C1 segment of cervical spinal cord (tissue), 14 donors: ENCODE measurements at places on chromosomes 6 and 20.

- DNase-seq = no peak
Observed at GRCh38 chr6:112560651-112561050, 213.5 kb downstream of the RFPL4B start.

- no peak for DNase-seq
Observed at GRCh38 chr6:50862176-50862575, 43.5 kb downstream of the TFAP2B start.

DNA sequence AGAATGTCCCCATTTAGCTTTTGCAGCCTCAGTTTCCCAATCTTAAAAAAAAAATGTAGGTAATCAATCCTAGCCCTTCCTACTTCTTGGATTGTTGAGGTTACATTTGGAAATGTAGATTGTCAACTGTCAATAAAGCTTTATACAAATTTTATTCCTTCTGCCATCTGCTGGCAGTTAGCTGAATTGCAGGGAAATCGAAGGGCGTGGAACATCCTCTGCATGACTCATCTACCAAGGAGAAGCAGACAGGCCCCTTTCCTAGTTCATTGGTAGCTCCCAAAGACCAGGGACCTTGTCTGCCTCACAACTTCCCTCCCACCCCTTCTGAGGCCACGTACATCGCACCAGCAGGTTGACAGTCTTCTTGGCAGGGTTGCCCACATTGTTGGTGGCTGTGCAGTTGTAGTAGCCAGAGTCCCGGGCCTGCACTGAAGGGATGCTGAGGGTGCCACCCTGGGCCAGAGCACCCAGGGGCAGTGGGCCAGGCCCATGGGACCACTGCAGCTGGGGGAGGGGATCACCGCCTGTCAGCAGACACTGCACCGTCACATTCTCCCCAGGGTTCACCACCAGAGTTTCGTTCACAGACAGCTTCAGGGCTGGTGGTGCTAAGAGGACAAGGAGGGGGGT is 43.6 kb downstream of the MDGA1 start:
- no peak for DNase-seq

GRCh38 chr20:36521526-36521925 is 19.8 kb upstream of the MYL9 start:
- DNase-seq = no peak

DNA sequence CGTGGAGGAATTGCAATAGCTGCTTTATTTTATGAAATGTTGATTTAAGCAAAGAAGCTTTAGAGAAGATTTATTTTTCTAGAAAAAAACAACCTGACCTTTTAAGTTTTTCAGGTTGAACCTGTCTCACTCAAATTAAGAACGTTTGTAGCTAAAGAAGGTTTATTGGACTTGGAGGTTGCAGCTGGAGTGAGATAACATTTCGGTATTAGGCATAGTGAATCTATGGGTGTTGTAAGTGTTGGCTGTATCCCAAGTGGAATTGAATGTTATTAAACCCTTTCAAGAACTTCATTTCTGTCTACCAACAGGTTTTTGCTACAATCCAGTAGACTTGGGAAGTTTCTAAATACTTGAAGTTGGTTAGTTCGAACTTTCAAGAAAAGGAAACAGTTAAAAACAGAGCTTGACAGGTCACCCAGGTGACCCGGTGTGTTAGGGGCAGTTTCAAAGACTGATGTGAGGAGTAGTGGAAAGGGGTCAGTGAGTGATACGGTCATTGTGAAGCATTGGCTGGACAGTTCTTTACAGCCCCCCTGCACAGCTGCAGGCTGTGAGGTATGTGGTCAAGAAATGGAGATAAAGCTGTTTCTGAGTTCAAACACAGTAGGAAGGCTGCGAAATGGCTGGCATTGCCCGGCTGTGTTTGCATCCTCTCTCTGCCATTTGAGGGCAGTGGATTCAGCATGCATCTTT is 2.4 kb upstream of the TBCC start:
- no peak for DNase-seq

- DNase-seq = no peak
Observed at GRCh38 chr20:24460712-24461111, 8.7 kb upstream of the SYNDIG1 start.
